Fibroblast of skin of right quadriceps (primary cell): ENCODE measurements at places on chromosomes 3 and 15.

DNA sequence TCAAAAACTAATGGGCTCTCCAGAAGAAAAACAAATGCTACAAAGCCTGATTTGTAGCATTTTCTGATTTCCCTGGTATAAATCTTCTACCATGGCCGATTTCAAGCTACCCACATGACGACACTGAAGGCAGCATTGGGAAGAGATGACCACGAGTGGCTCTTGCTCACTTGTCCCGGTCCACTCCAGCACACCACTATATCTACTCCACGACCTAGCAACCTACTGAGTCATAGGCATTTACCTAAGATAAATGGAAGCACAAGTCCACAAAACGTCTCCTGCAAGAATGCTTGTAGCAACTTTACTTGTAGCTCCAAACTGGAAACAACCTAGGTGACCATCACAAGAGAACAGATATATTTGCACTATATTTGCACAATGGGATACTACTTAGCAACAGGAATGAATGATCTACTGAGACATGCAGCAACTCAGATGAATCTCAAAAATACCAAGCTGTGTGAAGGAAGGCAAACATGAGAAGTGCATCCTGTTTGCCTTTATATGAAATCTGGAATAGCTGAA is 60.8 kb upstream of the HES1 start:
- no peak for DNase-seq

- DNase-seq, result peak; percentile 29
These were observed 244.8 kb upstream of the TPRG1 start for GRCh38 chr3:188926741-188927511.

DNA sequence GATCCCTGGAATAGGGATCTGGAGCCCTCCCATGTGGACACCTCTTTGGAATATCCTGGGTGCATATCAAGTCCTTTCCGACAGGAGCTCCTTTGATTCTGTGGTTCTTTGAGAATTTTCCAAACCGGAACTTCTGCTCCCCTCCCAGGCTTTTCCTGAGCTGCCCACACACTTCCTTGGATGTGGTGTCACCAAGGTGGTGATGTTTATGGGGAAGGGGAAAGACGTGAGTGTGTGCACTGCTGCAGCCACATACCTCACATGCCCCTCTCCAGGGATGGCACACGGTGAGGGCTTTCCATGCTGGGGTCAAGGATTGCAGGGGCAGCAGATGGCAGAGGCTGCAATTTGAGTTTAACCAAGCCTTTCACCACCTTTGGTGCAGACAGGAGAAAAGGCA is 27.9 kb upstream of the PSTPIP1 start:
- no peak for DNase-seq

GRCh38 chr3:169836078-169836941 is 23.6 kb upstream of the LRRC34 start:
- DNase-seq, result peak; percentile 15

DNA sequence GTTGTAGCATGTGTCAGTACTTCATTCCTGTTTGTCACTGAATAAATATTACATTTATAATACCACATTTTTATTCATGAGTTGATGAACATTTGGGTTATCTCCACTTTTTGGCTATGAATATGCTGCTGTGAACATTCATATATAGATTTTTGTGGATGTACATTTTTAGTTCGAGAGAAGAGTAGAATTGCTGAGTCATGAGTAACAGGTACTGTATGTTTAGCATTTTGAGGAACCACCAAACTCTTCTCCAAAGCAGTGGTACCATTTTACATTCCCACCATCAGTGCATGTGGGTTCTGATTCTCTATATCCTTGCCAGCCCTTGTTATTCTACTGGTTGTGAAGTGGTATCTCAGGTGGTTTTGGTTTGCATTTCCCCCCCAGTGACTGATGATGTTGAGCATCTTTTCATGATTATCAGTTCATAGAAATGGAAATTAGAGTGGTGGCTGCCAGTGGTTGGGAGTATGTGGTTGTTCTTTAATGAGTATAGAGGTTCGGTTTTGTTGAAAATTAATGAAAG is 59.6 kb downstream of the CCDC66 start:
- DNase-seq, result no peak

DNA sequence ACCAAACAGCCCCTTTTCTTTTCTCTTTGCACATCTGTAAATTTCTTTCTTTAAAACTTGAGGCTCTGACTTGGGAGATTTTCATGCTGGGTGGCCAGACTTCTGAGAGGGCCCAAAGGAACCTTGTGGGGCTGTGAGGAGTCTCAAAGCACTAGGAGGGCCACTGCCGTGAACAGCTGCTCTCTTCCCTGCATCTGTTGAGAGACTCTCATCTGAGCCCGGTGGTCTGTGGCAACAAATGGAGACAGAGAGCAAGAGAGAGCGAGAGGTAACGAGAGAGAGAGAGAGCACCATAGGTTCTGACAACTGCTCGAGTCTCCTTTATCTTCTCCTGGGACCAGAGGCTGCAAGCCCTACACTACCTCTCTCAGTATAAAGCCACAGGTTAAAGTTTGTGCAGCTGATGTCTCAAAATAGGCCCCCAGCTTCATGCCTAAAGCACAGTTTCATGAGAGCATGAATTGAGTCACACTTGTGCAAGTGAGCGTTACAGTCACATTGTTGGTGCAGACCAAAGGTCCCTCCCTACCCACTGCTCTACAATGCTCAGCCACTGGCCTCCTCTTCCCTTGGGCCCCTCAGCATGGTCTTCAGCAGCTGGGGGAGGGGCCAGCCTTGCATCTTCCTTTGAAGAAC is 60.7 kb downstream of the ZNF621 start:
- DNase-seq, result no peak

GRCh38 chr3:62238431-62238830 is 134.9 kb downstream of the FEZF2 start:
- DNase-seq, result no peak

DNA sequence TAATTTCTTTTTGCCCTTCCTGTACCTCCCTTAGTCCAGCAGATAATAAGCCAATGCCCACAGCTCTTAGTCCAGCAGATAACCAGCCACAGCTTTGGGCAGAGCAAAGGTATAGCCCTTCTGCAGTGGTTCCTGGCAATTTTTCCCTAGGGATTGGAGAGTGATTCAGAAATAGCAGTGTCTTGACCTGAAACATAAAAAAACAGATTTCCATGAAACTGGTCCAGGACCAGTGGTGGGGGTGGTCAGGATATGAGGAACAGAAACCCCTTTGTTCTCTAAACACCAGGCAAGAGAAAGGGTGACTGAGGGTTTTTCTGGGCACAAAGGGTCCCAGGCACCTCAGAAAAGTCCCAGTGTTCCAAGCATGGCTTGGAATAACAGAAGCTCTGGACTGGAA is 103.4 kb downstream of the ARRDC4 start:
- DNase-seq, result no peak

DNA sequence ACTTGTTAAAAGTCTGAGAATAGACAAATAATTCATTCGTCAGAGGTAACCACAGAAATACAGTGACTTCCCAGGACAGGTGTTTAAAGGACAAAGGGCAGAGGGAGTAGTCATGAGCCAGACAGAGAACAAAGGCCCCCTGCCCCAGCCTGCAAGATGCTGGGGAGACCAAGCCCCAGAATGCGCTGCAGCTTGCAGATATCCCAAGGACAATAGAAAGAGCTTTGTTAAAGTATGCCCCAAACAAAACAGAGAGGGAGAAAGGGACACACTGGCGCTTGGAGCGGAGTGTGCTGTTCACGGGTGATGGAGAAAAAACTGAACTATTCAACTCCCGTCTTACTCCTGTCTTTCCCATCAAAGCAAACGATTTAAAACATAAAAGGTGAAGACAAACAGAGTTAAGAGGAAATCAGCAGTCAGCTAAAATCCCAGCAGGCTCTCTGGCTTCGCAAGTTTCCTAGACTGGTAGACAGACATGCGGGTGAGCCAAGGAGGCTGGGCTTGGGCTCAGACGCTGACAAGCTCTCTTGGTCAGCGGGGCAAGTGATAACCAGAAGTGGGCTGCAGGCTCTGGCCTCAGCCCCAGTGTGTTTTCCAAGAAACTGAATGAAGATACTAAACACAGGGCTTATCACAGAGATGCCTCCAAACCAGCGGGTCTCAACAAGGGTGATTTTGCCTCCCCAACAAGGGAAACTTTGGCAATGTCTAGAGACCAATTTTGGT is 130.1 kb downstream of the UACA start:
- no peak for DNase-seq

DNA sequence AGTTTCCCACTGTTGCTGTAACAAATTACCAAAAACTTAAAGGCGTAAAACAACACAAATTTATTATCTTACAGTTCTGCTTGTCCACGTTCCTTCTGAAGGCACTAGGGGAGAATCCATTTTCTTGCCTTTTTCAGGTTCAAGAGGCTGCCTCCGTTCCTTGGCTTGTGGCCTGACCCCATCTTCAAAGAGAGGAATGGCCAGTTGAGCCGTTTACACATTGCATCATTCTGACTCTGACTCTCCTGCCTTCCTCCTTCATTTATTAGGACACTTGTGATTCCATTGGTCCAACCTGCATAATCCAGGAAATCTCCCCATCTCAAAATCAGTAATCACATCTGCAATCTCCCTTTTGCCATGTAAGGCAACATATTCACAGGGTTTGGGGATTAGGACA is 122.7 kb upstream of the BHLHE40 start:
- DNase-seq, result no peak

DNA sequence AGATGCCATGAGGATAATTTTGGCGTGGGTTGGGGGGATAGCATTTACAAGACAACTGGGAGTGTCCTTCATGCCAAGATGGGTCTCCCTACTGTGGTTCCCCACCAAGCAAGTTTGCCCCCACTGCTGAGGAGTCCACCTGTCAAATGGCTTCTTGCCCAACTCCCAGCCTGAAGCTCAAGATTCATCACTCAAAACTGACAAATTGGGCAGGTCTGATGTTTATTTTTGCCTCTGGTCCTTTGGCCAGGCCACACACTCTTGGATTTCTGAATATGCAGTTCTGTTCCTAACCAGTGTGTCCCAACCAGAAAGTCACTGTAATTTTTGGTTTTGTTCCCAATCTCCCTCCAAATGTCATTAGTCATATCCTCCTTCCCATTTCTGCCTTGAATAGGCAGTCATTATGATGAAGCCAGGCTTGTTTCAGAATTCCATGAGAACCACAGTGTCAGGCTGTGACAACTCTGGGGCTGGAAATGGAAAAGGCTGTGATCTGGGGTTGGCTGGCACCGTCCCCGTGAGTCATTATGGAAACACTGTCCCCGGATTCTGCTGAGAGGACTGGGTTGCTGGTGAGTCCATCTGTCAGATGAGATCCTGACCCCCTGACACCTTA is 29.3 kb upstream of the MEF2A start:
- DNase-seq, result peak; percentile 85

DNA sequence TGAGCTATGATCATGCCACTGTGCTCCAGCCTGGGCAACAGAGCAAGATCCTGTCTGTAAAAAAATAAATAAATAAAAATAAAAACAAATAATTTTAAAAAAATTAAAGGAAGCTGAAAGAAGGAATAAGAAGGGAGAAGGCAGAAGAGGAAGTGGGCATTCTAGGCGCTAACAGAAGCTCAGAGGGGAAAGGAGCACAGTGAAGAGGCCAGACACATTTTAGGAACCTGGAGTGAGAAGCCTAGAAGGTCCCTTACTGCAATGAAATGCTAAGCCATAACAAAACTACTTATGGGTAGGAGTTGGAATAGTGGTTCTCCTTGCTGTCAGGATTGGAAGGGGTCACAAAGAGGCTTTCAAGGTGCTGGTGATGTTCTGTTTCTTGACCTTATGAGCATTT is 64.0 kb downstream of the ITGB5 start:
- no peak for DNase-seq

DNA sequence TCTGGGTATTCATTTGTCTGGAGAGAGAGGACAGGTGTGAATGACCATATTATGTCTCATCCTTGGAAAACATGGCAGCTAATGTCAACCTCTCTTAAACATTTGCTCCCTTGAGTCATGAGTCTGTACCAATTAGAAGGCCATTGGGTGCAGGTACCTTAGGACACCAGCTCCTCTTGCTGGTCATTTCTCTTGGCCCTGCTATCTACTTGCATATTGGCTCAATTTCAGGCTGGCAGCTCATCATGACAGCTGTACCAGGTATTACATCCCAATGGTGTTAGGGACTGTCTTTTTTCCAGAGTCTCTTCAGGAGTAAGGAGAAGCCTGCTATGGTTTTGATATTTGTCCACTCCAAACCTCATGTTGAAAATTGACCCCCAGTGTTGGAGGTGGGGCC is 92.2 kb upstream of the ANKRD28 start:
- DNase-seq, result no peak

GRCh38 chr3:138072796-138073195 is 42.6 kb downstream of the DZIP1L start:
- no peak for DNase-seq

DNA sequence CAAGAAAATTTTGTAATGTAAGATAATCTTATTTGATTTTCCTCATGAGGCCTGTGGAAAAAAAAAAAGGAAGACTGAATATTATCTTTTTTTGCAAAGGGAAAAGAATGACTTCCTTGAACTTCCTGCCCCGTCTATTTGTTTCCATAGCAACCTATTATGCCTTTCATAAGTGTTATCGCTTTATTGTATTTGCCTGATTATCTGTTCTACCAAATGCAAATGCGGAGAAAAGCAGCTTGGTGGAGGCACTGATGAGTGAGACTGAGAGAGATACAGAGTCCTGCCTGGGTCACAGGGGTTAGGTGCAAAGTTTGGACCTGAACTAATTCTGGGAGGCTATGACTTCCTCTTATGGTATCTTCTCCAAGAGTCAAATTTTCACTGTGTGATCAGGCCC is 334.0 kb upstream of the KCNMB2 start:
- DNase-seq, result no peak

DNA sequence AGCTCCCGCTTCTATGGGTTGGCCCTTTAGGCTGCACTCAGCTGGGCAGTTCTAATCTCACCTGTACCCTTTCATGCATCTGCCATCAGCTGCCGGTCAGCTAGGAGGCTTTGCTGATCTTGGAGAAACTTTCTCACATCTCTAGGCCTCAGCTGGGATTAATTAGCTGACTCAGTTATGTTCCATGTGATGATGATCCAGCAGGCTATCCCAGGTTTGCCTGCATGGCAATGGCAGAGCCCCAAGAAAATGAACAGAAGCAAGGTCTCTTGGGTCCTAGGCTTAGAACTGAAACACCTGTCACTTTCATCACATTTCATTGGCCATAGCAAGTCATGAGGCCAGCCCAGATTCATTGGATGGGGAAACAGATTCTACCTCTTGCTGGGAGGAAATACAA is 304.6 kb upstream of the TBC1D5 start:
- peak; percentile 57 for DNase-seq

- peak; percentile 19 for DNase-seq
These were observed 46.5 kb downstream of the PTPN9 start for GRCh38 chr15:75532413-75533250.

DNA sequence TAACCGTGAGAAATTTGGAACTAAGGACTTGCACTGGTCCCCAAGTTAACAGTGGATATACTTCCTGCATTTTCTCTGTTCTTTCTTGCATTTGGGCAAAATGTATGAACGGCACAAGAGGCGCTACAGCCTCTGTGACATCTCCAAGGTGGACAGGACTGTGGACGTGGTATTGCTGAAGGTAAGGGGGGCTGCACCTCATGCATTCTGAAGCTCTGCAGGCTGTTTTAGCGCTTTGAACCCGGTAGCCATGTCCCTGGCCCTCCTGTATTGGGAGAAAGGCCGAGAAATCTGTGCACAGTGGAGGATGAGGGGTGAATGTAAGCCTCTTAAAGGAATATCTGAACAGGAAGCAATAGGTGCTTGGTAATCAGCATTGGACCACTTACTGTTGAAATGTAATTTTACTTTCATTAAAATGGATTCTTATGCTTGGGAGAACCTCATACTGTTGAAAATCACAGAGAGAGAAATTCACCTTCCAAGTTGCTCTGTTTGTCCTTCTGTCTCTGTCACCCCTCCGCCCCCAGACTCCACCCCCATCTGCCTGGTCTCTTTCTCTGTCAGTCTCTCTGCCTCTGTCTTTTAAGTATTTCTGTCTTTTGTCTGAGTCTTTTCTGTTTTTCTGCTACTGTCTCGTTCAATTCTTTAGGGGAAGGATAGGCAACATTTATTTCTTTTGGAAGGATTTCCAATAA is 174.6 kb downstream of the KLHL25 start:
- DNase-seq, result no peak
